Stimulated activated CD8-positive, alpha-beta memory T cell treated with anti-CD3 and anti-CD28 coated beads, Interleukin-7, amount 100 ng/mL, for 1 hour (primary cell): ENCODE measurements at places on chromosomes 1 and 21.

GRCh38 chr1:177476676-177477075 lies 305.9 kb downstream of the BRINP2 start:
- DNase-seq: no peak

DNA sequence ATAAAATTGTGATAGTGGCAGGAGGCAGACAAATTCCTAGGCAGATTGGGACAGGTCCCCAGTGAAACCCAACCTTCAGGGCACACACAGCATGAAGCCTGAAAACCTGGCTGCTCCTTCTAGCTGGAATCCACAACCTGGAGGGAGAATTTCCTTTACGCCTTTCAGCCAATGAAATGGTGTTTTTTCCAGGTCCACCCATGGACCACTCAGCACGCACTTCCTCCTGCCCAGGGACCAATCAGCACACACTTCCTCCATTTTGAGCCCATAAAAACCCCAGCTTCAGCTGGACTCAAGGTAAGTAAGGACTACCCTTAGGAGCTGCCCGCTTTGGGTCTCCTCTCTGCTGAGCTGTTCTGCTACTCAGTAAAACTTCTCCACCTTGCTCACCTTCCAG lies 120.1 kb downstream of the AKT3 start:
- no peak for DNase-seq

- DNase-seq: no peak
Observed at GRCh38 chr1:9561429-9561828, 22.2 kb downstream of the SLC25A33 start.

DNA sequence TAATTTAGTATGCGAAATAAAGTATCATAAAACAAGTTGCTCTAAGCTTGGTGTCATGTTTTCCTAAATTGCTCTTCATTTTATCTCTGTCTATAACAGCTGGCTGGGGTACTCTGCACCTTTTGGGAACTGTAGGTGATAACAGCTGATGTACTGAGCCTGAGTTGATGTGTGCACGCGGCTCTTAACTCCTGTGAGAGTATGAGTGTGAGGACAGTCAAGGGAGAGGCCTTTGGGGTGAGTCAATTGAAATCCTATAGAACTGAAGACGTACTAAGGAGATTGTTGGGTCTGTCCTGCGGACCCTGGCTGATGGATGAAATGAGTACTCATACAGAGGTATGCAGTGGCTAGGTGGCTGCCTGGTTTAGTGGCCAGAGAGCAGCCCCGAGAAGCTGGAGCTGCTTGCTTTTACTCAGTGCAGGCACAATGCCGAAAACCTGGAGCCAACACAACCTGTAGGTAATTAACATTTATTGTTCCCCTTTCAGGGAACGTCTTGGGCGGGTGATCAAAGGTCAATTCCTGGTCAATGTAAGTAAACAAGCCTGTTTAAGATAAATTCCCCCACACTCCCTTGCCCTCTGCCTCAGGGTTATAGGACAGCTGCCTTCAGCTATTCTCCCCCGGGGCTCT lies 188.5 kb downstream of the PRDM2 start:
- DNase-seq: no peak

- DNase-seq: no peak
Observed at GRCh38 chr1:27074175-27074780, 61.6 kb upstream of the TENT5B start.

DNA sequence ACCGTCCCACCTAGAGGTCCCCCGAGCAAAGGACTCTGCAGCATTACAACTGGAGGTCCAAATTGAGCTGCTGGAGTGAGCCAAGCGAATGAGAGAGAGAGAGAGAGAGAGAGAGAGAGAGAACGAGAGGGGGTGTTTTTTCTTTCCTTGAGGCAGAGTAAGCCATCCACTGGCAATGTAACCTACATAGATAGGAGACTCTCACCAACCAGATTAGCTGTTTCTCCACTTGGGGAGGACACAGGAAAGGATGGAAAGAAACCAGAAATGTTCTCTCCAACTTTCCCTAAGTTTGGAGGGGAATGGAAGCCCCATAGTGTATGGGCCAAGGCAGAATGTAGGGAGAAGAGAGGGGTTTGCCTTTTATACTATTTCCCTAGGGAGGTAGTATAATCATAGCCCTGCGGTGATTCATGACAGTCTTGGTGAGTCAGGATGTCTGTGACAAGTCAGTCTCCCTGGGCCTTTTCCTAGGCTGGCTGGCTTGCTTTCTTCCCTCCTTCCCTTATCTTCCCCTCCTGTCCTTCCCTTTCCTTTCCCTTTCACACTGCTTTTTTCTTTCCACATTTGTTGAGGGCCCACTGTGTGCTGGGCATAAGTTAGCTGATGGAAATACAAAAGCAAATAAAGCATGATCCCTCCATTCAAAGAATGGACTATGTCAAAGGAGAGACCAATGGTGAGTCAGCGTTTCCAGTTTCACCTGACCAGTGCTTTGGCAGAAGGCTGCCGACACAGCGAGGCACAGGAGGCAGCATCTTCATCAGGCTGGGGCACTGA lies 7.1 kb downstream of the FNDC7 start:
- DNase-seq: no peak

- DNase-seq: no peak
Observed at GRCh38 chr1:97050506-97050905, 328.9 kb downstream of the PTBP2 start.

DNA sequence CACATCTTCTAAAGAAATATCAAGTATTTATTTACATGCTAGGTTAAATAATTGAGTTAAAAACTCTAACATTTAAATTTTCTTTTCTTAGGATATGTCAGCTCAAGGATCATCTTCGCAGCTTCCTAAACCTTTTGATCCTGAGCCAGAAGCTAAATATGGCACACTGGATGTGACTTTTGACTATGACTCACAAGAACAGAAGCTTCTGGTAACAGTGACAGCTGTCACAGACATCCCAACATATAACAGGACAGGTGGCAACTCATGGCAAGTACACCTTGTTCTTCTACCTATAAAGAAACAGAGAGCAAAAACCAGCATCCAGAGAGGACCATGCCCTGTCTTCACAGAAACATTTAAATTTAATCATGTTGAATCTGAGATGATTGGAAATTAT lies 132.7 kb upstream of the SERTAD4 start:
- no peak for DNase-seq

DNA sequence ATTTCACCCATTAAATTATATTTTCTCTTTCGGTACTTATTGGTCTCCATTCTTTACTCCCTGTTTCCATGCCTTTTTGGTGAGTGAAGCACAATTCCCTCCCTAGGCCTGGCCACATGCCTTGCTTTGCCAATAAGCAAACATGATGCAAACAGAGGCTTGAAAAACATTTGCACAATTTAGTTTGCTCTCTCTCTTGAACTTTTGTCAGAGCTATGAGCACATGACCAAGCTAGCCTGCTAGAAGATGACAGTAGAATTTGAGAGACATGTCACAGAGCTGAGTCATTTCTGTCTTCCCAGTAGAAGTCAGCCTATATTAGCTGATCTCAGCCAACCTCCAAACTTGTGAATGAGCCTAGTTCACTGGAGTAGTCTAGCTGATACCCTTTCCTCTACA lies 24.6 kb downstream of the ANGPTL3 start:
- no peak for DNase-seq

GRCh38 chr1:226126824-226127569 lies 59.5 kb downstream of the ACBD3 start:
- DNase-seq: no peak

GRCh38 chr1:6489799-6490180 lies 1.7 kb downstream of the PLEKHG5 start:
- DNase-seq: peak; percentile 40

- no peak for DNase-seq
Observed at GRCh38 chr1:168683871-168684270, 45.1 kb downstream of the DPT start.

GRCh38 chr1:7893529-7894180 lies 40.8 kb upstream of the UTS2 start:
- no peak for DNase-seq

DNA sequence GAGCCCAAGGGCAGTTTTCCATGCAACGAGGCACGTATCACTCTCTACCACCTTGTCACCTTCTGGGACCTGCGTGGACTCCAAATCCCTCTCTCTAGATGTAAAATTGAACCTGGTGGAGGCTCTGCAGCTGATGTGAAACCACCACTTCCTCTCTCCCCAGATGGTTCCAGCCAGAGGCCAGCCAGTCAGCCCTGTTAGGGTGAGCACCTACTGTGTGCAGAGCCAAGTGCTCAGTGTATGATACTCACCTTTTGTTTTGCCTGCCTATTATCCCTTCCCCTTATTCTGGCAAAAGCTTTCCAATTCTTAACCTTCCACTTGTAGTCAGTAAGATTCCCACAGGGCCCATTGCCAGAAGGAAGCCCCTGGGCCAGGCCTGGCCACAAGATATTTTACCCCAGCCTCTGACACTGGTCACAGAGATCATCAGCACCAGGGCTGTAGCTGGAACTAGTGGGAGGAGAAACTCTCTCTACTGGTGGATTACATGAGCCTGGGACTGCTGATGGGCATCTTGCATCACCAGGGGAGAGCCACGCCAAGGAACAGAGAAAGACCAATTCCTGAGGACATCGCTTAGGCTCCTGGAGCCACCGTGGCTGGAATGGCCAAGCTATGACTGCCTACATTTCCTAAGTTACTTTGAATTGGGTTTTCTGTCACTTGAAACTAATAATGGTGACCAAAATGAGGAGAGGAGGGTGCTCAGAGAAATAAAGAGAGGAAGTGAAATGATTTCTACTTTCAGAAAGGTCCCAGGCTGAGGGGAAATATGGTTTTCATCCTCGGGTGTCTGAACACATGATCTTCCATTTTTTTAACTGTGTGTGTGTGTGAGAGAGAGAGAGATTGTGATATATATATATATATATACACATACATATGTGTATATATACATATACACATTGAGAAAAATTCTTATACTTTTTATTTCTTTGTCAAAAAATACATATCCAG lies 26.6 kb upstream of the RD3 start:
- no peak for DNase-seq

DNA sequence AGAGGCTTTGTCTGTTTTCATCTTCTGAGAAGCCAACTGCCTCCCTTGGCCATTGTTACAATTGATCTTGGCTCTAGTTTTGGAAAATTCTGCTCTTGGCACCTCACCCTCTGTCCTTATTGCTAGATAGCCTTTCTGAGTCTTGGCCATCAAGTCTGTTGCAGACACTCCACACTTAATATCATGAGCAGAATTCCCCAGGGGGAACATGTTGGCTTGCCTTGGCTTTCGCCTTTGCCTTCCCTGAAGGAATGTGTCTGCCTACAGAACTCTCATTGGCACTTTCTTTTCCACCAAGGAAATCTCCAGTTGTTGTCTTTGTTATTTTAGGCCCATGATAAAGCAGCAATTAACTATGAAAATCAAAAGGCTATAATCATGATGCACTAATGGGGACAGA lies 42.7 kb upstream of the LDLRAP1 start:
- no peak for DNase-seq

- DNase-seq: no peak
Observed at GRCh38 chr21:37047079-37047478, 25.8 kb downstream of the PIGP start.

GRCh38 chr1:180154325-180155181 lies at the start of gene QSOX1:
Gene QSOX1 (plus strand): TSS chr1:180154869. CDS start chr1:180154908, 39 bp downstream.
- peak; percentile 78 for DNase-seq

DNA sequence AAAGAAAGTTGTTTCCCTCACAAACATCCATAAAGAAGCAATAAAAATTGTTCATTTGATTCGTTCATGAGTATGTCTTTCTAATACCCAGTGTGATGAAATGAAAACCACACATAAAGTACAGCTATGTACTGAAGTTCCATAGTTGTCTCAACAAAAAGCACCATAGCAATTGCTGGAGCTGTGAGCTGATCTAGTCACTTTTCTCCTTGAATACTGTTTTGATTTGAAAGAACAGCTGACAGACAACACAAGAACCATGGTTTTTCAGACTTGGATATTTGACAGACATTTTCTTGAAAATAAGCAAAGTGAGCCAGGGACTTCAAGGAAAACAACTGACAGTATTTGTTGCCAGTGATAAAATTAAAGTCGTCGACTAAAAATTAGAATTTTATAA lies 237.1 kb upstream of the PLD5 start:
- DNase-seq: no peak

DNA sequence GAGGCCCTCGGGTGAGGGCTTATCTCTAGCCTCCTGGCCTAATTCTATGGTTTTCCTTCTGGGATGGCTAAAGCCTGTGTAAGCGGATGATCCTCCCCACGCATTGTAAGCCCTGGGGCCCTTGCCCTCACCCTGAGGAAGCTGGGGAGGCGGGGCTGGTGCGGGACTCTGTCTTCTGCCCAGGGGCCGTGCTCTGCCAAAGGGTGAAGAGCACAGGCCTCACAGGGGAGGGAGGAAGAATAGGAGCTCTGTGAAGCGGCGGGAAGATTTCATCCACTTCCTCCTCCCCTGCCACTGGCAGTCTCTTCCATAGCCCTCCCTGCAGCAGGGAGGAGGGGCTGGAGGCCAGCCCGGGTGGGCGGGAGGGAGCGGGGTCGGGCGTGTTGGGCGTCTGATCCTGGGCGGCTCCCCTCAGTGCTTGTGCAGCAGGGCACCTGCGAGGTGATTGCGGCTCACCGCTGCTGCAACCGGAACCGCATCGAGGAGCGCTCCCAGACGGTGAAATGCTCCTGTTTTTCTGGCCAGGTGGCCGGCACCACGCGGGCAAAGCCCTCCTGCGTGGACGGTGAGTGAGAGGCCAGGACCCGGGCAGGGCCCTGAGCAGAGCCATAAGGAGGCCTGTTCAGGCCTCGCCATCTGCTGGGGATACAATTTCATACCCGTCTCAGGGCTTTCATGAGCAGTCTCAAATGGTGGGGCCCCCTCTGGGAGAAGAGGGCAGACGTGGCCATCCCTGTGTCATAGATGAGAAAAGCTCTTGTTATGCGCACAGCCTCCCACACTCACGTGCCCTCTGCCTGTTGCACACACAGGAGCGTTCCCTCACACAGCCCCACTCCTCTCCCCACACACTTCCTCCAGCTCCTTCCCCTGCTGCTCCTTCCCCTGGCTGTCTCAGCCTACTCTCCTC lies 7.7 kb upstream of the PPM1J start:
- DNase-seq: no peak

DNA sequence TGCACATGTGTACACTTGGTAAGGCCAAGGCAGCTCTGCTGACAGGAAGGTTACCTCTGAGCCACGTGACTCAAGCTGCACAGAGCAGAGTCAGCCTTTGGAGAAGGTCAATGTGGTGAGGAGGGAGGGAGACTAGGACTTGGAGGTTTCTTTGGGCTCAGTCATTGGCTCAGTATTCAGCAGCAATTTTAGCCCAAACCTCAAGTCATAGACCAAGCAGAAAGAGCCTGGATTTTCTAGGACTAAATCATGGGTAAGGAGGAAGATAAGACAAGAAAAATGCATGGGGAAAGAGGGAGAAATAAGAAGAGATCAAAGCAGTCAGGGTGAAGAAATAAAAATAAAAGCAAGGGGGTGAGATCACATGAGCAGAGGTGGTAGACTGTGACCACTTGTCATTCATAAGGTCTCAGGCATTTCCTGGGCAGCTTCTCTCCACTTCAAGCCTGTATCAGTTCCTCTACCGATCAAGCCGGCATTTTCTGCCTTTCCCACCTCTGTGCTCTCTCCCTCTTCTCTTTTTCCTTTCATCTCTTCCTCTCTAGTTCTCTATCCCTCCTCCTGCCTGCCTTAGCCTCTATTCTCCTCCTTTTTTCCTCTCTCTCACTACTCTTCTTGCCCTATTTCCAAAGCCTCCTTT lies 51.7 kb upstream of the DUSP10 start:
- DNase-seq: no peak

GRCh38 chr21:44840771-44841170 lies 22.9 kb upstream of the SUMO3 start:
- DNase-seq: no peak
